Amniotic epithelial cell (primary cell): ENCODE measurements at places on chromosomes 2 and 18.
A peak's percentile ranks its signal among the peaks of the same experiment; 100 is the strongest.

- no peak for DNase-seq
These were observed 65.2 kb downstream of the PLEKHM3 start for GRCh38 chr2:207960090-207960489.

- DNase-seq = no peak
These were observed 5.0 kb upstream of the IL18RAP start for GRCh38 chr2:102417946-102418345.

DNA sequence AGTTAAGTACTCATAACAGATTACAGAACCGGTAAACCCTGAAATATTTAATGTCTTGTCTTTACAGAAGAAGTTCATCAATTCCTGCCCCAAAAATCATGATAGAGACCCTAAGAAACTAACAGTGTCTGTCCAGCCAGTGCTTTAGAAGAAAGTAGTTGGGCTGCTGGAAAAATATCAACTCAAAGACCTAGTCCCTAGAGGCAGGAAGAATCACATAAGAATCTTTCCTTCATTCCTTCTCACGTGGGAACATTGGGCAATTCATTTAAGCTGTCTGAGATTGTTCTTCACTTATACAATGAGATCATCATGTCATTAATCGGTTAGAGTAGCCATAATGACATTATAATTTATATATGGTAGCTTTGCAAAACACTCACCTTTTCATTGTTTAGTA, 156.4 kb downstream of the CCBE1 start:
- DNase-seq = peak; percentile 44

DNA sequence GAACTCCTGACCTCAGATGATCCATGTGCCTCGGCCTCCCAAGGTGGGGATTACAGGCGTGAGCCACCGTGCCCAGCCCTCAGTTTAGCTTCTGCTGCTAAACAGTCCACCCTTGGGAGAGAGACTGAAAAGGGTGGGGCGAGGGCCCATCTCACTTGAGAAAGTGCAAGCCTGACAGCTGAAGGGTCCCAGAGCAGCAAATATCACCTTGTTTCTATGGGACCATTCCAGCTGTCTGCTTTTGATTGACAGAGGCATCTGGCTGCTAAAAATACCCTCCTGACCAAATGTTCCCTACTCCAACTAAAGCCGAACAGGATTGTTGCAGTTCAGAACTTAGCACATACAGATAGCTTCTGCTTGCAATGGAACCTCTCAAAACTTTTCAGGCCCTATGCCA, 436 bp upstream of the SMYD1 start:
- DNase-seq = no peak
